Esophagus mucosa (tissue), 1 donor: ENCODE measurements at places on chromosomes 7 and 10. TPM values are rescaled to one million over a fixed set of nuclear protein-coding genes. Genes with fewer than 3 reads are reported as not detected.

Gene TUBAL3
- total RNA-seq: 0.12 TPM

Gene HTR7
- 0.92 TPM for total RNA-seq

Gene PNLIPRP1
- total RNA-seq: not detected

Gene GIMAP1
- 0.44 TPM for total RNA-seq

Gene WNT8B
- total RNA-seq: not detected

Gene ATE1
- total RNA-seq: 20.3 TPM

Gene NPC1L1
- total RNA-seq: not detected

Gene CALHM3
- total RNA-seq: not detected

Gene CCL24
- total RNA-seq: 0.56 TPM

Gene TMEM130
- not detected for total RNA-seq

- ATAC-seq: peak; percentile 94
Observed at GRCh38 chr10:14560274-14560673, 214.4 kb downstream of the FAM107B start.

- no peak for ATAC-seq
Observed at GRCh38 chr7:66539902-66540375, 88.7 kb upstream of the KCTD7 start.

DNA sequence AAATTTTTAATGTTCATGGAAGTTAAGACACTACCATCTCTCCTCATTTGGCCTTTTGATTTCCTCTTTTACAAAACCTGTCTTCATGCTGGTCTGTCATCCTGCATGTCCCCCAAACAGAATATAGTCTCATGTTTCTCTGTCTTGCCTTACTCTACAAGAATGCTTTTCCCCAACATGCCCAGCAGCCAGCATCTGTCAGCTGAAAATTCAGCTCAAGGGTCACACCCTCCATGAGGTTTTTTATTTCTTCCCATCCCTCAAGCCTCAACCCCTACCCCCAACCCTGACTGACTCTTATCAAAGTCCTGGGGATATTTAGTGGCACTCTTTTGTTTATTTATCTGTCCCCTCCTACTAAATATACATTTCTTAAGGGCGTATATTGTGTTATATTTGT, 202.0 kb downstream of the ANK3 start:
- ATAC-seq: no peak

GRCh38 chr7:12714379-12714737, 26.9 kb downstream of the ARL4A start:
- no peak for ATAC-seq

DNA sequence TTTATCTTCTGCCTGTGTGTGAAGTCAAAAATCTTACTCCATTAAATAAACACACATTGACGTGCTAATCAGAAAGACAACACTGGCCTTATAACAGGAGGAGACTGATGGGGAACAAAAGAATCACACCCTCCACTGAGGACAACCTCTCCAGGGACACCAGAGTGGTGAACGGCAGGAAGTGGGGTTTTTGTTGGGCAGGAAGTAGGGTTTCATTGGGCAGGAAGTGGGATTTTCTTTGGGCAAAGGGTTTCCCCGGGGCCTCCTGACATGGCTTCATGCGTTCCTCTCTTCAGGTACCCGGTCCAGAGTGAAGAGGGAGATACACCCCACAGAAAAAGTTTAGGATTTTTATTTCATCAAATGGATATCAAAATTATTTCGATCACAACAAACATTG, 30.6 kb downstream of the ADARB2 start:
- no peak for ATAC-seq

GRCh38 chr7:50731703-50732582, 50.8 kb downstream of the GRB10 start:
- no peak for ATAC-seq

- ATAC-seq: no peak
Observed at GRCh38 chr7:148567524-148567923, 23.0 kb upstream of the C7orf33 start.

GRCh38 chr10:79627075-79627474, 16.3 kb downstream of the SFTPA1 start:
- no peak for ATAC-seq

GRCh38 chr10:77571490-77571889, 66.1 kb downstream of the KCNMA1 start:
- no peak for ATAC-seq

DNA sequence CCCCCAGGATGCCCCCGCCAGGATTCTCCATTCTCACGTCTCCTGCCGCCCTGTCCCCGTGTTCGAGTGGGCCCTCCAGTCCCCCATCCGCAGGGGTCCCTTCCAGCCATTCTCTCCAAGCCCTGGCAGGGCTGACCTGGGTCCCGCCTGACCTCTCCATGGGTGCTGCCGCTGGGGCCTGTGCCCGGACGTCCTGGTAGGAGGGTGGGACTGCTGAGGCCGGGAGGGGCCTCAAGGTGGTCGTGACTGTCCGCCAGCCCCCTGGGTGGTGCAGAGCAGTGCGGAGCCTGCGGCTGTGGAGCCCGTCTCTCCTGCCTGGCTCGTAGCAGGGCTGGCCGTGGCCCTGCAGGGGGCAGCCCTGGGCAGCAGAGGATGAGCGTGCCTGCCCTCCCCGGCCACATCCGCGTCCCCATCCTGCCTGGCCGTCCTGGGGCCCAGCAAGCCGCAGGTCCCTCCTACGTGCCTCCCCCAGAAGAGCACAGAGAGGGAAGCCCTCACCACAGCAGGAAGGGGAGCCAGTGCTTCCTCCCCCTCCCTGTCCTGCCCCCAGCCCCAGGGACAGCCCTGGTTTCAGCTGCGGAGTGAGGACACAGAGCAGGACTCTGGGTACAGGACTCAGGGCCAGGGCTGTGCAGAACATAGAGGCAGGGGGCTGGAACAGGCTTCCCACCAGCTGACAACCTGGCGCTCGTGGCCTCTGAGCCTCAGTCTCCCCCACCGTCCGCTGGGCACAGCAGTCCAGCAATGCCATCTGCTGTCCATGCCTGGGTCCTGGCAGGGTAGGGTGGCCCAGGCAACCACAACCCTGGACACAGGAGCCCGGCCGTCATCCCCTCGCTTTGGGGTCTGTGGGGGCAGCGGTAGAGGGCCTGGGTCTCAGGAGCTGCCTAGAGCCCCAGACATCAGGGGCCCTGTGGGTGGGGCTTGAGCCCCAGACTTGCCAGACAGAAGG, 1.5 kb upstream of the GRIFIN start:
- peak; percentile 74 for ATAC-seq

- ATAC-seq: no peak
Observed at GRCh38 chr10:44651834-44652233, 259.3 kb upstream of the TMEM72 start.

GRCh38 chr7:153382641-153383101, 623.1 kb downstream of the ACTR3B start:
- ATAC-seq: no peak

- no peak for ATAC-seq
Observed at GRCh38 chr7:42392826-42393225, 155.8 kb upstream of the GLI3 start.

- no peak for ATAC-seq
Observed at GRCh38 chr10:106904209-106904608, 260.3 kb downstream of the SORCS1 start.

GRCh38 chr10:38072552-38072951, 21.6 kb upstream of the ZNF37A start:
- no peak for ATAC-seq

GRCh38 chr7:20958572-20958971, 171.9 kb upstream of the SP8 start:
- no peak for ATAC-seq

GRCh38 chr7:30630986-30631385, 36.3 kb downstream of the GARS1 start:
- no peak for ATAC-seq

DNA sequence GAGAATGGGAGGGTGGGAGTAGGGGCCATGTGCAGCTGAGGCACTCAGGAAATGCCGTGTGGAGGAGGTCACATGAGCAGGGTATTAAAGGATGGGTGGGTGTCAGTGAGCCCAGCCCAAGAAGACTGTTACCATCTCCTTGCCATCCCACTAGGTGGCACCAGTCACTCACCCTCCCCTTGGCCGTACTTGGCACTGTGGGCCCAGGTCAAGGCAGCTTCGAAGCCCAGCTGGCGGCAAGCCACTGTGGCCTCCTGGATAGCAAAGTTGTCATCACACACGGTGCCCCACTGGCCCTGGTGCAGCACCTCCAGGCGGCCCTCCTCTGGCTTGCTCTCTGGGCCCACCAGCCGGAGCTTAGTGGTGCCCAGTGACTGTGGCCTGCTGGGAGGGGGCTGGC, 5.4 kb downstream of the LOXL4 start:
- ATAC-seq: peak; percentile 50

GRCh38 chr10:95988702-95989101, 54.7 kb upstream of the CCNJ start:
- no peak for ATAC-seq

DNA sequence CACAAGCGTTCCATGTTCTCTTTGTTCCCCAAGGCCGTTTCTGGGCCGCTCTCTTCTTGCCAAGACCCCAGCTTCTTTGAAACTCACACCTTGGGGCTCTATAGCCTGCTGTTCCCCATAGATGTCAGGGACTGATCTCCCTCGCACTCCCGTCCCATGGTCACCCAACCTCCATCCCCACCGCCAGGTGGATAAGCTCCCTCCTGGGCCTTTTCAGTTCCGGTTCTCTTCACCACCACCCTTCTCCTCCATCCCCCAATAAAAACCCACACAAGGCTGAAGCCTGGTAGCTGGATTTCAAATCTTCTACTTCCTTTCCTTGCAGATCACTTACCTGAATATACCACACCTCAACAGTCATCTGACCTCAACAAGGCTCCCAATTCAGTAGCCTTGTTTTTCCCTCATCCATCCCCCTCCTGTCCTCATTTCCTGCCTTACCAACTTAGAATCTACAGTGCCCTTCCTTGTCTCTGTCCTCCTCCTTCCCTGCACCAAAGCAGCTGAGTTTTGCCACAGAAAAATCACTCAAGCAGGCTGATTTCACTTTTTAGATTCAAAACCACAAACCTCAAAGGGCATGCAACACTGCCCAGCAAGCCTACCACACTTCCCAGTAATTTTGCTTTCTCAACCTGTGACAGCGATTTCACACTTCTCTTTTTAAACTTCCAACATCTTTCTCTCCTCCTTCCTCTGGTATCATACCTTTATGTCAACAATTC, 7.7 kb downstream of the SLC37A3 start:
- no peak for ATAC-seq

DNA sequence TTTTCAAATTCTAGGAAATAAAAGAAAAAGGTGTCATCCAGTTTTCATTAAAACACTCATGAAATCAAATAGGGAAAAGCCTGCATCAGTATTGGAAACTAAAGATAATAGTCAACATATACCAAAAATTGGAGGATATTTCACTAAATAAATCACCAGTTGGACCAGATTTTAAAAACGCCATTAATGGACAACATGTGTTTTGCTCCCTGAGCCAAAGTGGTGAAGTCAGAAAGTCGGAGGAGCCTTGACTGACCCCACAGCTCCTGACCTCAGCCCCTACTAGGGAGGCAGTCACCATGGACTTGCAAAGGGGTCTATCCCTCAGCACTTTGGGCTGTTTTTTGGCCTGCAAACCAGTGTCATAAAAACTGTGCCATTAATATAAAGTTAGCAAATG, 98.3 kb upstream of the SEC61G start:
- no peak for ATAC-seq

DNA sequence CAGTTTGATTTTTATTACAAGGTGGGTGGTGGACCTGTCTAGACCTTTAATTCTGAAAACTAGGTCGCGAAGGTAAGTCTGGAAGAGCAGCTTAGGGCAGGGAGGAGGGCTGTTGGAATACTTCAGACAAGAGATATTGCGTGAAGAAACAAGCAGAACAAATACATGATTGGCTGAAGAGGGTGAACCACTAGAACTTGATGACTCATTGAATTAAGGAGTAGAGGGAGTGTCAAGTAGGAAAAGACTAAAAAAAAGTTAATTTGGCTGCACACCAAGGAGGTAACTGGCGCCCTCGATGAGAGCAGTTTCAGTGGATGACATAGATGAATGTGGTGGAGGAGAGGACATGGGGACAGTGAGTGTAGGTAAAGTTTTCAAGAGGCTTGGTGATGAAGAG, 41.3 kb downstream of the WNT2 start:
- peak; percentile 89 for ATAC-seq

DNA sequence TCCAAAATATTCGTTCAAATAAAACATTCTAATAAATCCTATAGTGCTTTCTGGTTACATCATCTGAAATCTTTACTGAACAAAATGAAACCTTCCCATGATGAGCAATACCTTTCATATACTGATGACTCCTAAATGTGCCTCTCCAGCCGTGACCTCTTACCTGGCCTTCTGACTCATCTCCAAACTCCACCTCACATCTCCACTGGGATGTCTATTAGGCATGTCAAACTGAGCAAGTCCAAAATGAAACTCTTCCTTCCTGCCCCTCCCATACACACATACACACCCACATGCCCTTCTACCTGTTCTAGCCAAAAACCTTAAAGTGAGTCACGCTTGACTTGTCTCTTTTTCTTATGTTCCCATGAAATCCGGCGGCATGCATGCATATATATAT, 22.9 kb downstream of the GSAP start:
- ATAC-seq: peak; percentile 99

DNA sequence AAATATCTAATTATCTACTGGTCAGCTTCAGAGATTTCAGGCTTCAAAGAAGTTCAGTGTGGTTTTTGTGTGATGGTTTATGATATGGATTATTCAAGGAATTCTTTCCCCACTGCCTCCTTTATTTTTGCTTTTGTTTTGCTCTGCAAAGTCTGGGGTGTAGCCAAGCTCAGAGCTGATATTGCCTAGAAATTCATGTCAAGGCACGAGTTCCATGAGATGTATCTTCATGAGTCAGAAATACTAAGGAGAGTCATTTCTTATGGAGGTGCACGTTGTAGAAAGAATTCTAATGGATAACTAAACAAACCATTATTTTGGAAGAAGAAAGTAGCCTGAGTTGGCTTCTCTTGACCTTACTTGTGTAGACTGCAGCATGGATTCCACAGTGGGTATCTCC, 37.4 kb downstream of the VIM start:
- peak; percentile 69 for ATAC-seq
